Left lobe of liver (tissue), 2 donors: ENCODE measurements at places on chromosomes 6 and 20. TPM values are rescaled to one million over a fixed set of nuclear protein-coding genes. Genes with fewer than 3 reads are reported as not detected.

DNA sequence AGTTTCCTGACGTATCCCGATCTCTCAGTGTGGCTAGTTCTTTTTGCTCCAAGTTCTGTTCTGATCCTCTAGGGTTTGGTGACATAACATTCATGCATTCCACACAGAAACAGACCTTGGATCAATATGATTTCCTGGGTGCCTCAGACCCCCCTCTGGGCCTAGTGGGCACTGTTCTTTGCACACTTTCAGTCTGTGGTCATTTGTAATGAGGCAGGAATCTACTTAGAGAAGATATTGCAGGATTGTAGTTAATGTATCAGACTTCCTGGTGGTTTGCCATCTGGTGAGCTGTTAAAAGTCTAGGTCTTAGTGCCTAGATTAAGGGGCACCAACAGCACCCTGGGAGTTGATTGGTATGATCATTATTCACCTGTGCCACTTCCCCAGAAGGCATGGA, 7.5 kb downstream of the BEND6 start:
- DNase-seq: no peak

DNA sequence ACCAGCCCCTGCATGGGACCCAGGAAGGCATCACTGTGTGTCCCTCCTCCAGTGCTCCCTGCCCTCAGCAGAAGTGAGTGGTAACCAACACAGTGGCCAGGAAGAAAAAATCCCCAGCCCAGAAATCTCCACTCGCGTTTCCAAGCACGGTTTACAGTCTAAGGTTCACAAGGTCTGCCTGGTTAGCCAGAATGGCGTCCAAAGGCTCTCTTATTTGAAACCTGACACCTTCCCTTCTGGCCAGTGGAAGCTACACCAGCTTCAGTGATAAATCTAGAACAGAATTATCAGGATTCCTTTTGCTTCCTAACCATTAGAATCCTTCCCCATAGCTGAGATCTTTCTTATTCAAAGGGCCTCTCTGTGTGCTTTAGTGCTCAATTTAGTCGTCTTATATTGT, 9.2 kb downstream of the LY86 start:
- no peak for DNase-seq

DNA sequence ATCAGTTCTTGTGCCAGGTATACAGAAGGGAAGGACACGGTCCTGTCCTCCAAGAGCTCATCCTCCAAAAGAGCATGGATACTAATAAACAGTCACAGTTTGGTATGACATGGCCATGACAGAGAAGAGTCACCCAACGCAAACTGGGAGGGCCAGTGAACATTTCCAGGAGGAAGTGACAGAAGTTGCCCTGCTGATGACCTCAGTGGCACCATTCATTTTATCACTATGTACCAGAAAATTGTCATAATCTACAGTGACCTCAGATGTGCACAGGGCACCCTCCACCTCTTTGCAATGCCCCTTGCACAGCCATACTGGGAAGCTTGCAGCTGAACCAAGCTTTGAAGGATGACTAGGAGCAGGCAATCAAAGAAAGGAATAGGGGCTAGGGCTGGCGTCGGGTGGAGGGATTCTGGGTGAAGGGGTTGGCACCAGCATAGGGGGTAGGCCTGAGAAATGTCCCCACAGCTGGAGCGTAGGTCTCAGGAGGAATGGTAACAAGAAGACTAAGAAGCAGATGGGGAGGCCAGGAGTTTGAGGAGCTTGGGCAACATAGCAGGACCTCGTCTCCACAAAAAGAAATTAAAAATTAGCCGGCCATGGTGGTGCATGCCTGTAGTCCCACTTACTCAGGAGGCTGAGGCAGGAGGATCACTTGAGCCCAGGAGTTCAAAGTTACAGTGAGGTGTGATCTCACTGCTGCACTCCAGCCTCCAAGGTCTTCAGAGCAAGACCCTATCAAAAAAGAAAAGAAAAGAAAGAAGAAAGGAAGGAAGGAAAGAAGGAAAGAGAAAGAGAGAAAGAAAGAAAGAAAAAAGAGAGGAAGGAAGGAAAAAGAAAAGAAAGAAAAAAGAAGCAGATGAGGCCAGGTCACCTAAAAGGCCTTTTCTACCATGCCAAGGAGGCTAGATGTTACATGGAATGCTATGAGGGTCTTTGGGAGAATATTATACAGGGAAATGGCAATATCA, 65.3 kb upstream of the SNX9 start:
- DNase-seq: no peak

DNA sequence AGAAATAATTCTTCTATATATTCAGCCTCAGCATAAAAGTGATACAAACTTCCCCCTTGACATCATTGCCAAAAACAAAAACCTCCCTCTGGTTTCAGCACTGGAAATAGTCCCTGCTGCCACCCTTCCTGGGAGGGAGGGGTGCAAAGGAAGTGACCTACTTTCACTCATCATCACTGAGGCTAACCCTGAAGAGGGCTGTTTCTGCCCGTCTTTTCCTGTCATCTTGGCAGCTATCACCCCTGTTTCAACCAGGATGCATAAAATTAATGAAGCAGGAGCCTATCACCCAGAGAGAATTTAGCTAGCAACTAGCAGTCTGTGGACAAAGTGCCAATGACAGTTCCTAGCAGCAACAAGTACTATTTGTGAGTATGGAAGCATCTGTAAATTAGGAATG, 397.8 kb downstream of the LAMA2 start:
- no peak for DNase-seq

- DNase-seq: peak; percentile 24
These were observed 40.1 kb downstream of the PHACTR3 start for GRCh38 chr20:59644371-59644939.

DNA sequence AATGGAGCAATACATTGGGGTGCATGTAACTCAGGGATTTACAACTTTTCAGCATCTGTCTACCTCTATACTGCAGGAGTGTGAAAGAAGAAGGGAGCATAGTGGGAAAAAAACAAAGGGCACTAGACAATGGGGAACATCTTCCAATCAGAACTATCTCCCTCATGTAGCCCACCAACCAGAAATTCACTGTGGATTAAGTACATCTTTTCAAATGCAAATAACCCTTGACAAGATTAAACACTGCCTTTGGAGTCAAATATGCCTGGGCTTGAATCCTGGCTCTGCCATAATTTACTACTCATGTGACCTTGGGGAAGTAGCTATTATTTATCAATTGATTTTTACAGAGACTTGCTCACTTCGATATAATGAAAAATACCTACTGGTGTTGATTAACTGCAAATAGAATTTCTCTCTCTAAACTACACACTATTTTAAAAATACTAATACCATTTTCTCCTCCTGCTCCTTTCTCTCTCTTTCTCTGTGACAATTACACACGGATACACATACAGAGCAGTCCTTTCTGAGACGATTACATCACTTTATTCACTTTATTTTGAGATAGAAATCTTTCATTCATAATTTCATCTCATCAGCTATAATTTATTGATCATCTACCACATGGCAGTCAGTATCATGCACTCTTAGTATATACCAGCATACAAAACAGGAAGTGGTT, 783.7 kb downstream of the FRK start:
- no peak for DNase-seq

GRCh38 chr6:40352006-40352405, 235.2 kb downstream of the LRFN2 start:
- DNase-seq: no peak

DNA sequence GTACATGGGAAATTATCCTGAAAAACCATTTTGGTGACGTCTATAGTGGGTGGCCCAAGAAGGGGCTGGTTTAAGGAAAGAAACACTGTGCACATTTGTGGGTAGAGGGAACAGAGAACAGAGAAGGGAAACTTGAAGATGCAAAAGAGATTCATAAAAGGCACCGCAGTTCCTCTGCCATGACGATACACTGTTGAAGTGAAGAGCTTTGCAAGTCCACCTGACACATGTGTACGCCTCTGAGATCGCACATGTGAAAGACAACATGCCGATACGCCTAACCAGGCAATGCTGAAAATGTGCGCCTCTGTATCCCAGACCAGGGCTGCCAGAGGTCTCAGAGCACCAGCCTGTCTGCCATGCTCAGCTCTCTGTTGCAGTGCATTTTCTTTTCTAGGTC, 180.9 kb downstream of the KIF16B start:
- no peak for DNase-seq

- no peak for DNase-seq
These were observed 22.1 kb downstream of the BACH2 start for GRCh38 chr6:90274451-90275030.

- DNase-seq: no peak
These were observed 34.0 kb upstream of the BMP6 start for GRCh38 chr6:7691675-7692452.

DNA sequence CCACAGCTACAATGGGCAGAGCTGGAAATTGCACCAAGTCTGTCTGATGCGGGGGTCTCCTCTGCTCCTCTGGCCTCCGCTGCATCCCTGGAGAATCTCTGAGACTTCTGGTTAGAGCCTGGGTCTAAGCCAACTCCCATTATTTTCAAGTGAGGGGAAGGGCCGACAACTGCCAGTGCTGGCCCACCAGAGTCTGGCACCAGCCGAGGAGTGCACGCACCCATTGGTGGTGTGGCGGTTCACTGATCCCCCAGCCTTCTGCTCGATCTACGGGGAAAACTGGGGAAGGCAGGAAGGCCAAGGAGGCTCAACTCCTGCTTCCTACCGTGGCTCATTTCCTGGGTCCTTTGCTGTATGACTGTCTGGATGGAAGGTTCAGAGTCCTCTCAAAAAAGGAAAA, 6.2 kb downstream of the NQO2 start:
- peak; percentile 38 for DNase-seq

DNA sequence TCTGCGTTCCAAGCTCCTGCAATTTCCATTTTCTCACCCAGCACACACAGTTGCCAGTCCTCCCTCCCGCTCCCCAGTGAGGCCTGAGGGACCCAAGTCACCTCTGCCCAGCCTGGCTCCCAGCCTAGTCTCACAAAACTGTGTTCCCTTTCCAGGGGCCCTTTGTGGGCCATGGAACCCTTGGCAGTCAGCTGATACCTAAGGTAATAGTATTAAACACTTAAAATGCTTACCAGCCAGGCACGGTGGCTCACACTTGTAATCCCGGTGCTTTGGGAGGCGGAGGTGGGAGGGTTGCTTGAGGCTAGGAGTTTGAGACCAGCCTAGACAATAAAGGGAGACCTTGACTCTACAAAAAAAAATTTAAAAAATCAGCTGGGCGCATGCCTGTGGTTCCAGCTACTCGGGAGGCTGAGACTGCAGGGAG, 3.2 kb upstream of the RBM38 start:
- no peak for DNase-seq

- DNase-seq: no peak
These were observed 36.1 kb downstream of the FGD2 start for GRCh38 chr6:37041521-37041920.

GRCh38 chr6:167047554-167047953, 48.4 kb downstream of the CEP43 start:
- no peak for DNase-seq

GRCh38 chr20:911882-912600, 4.1 kb downstream of the ANGPT4 start:
- no peak for DNase-seq

DNA sequence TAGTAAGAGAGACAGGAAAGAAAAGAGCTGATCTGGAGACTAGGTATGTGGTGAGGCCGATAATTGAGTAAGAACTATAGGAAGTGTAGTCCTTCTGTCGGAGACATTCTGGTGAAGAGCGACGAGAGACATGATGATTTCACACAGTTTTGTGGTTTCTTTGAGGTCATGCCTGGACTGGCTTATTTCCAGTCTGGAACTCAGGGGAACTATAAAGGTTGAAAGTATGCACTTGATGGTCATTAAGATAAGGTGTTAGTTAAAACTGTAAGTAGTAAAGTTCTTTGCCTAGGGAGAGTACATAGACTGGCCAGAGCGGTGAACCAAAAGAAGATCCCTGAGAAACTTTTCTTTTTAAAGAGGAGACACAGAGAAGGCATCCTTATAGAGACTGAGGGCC, 68.8 kb downstream of the RFX6 start:
- DNase-seq: no peak

DNA sequence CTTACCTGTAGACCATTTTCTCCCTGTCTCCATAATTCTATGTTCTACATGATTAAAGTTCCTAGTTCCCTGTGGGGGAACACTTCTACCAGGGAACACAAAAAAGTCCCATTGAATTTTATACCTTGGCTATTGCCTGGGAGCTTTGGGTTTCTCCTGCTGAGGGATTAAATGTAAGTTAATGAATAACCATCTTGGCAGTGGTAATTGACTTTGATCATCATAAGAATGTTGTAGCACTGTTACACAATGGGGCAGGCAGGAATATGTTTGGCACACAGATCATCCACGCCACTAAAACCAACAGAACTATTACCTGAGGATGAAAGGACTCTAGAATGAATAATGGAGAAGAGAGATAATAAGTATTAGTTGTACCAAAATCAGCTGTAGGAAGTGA, 1106.2 kb upstream of the GJE1 start:
- DNase-seq: peak; percentile 74

- no peak for DNase-seq
These were observed 216.5 kb downstream of the ZMYND8 start for GRCh38 chr20:47139934-47140535.

The SCRT2 gene
- total RNA-seq: not detected

The GMPR gene
- 4.3 TPM for total RNA-seq

The CST5 gene
- not detected for total RNA-seq

The LY6G6C gene
- total RNA-seq: not detected

The GGTLC1 gene
- not detected for total RNA-seq

The ZNF343 gene
- 4.3 TPM for total RNA-seq

The SCGN gene
- 2.2 TPM for total RNA-seq

The BEND6 gene
- total RNA-seq: not detected

The PPIL6 gene
- 0.30 TPM for total RNA-seq

The PGC gene
- total RNA-seq: 0.63 TPM

The POLR3F gene
- 3.1 TPM for total RNA-seq

The ZSWIM1 gene
- total RNA-seq: 2.7 TPM
